ENCODE measurements at places on chromosomes 5 and 9.

GRCh38 chr5:178557416-178557815 lies 32.8 kb downstream of the COL23A1 start:
- no peak for DNase-seq

DNA sequence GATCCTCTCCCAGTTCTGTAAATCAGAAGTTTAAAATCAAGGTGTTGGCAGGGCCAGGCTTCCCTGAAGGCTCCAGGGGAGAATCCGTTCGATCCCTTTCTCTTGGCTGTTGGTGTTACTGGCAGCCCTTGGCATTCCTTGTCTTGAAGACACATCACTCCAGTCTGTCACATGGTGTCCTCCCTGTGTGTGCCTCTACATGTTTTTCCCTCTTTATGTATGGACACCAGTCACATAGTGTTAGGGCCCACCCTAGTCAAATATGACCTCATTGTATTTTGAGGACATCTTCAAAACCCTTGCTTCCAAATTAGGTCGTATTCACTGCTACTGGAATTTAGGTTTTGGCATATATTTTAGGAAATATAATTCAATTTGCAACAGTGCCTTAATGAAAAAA lies 94.6 kb downstream of the RASEF start:
- no peak for DNase-seq

DNA sequence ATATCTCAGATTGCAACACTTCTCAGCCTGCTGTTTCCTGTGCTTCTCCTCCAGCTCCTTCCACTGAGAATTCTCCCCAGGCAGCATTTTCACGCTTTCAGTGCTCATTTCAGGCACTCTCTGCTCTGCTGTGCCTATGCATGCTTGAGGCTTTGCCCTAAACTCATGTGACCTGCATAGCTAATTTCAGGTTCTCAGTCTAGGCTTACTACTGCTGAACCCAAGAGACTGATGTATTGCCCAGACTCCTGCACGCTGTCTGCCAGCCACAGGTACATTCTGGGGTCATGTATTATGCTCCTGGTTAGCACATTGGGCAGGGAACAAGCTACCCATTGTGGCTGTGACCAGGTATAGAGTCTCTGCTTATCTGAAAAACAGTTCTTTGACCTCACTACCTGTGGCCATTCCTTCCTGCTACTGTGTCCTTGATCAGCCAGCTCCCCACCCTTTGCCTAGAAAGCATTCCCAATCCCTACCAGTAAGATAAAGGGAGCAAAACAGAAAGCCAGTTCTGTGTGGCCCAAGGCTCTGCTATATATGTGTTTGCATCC lies 34.7 kb downstream of the PIP5K1B start:
- no peak for DNase-seq

DNA sequence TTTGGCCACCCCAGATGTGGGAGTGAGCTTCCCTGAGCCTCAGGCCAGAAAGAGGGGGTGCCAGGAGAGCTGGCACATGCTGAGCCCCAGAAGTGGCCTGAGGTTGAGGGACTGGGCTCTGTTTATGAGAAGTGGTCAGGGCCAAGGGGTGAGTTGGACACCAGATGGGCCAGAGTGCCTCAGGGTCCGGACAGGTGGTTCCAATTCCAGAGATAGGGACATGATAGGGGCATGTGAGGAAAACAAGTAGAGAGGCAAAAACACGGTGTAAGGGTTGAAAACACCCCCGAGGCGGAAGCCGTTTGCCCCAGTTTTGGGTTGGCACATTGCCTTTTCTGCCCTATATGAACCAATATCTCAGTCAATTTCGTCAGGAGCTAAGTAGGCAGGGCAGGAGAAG lies 125.6 kb upstream of the NFIB start:
- no peak for DNase-seq

GRCh38 chr9:98852460-98852734 lies 44.9 kb downstream of the GALNT12 start:
- DNase-seq: no peak

- no peak for DNase-seq
These were observed 172.6 kb downstream of the RGS3 start for GRCh38 chr9:113636165-113636564.

DNA sequence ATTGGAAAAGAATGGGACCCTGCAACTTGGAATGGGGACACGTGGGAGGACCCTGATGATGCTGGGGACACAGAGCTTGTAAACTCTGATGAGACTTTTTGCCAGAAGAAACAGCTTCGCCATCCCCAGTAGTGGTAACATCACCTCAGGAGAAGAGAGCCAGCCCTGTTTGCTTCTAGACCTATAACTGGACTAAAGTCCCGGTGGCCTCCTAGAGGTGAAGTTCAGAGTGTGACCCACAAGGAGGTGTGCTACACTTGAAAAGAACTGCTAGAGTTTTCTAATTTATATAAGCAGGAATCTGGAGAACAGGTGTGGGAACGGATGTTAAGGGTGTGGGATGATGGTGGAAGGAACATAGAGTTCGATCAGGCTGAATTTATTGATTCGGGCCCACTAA lies 19.8 kb downstream of the NSA2 start:
- no peak for DNase-seq
